ENCODE measurements at places on chromosomes 6 and 20.

- DNase-seq, result no peak
Observed at GRCh38 chr6:91852252-91852651, 1265.4 kb upstream of the MAP3K7 start.

- no peak for DNase-seq
Observed at GRCh38 chr6:96724641-96725040, 112.6 kb downstream of the GPR63 start.

DNA sequence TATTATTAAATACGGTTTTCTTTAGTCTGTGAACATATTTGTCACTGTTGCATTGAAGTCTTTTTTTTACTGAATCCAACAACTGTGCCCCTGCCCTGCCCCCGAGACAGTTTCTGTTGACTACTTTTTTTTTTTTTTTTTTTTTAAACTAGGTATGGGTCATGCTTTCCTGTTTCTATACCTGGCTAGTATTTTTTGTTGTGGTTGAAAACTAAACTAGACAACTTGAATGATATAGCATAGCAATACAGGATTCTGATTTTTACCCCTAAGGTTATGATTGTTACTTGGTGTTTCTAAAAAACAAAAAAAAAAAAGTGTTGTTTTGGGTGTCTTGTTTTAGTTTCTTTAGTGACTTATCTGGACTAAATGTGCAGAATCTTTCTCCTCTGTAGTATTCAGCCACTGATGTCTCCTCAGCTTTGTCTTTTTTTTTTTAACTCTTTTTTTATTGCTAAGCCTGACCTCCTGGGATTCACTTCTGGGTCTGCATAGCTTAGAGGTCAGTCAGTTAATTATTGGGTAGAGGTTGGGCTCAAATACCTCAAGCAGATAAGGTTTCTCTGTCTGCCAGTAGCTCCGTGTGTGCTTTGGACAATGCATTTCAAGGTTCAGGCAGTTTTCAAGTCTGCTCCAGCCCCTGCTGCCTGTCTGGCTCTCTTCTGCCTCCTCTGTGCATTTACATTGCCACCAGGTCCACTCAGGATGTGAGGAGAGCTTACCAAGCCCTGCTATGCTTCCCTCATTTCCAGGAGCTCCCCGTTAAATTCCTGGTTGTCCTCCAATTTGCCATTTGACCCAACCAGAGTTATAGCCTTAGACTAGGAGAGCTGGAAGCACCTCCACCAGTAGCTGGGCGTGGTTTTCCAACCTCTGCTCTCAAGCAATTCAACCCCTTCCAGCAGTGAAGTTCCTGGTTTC is 91.4 kb downstream of the SYNDIG1 start:
- no peak for DNase-seq

- DNase-seq, result no peak
Observed at GRCh38 chr6:130932438-130932837, 105.2 kb downstream of the SMLR1 start.

- DNase-seq, result no peak
Observed at GRCh38 chr6:90106449-90106848, 190.2 kb downstream of the BACH2 start.

- DNase-seq, result no peak
Observed at GRCh38 chr6:24777227-24777626, 2.5 kb downstream of the GMNN start.

All from CD4-positive, alpha-beta T cell treated with Interleukin-6 at 100 ng/mL for 8 hours (primary cell).